ENCODE measurements at places on chromosomes 5 and 9.

- DNase-seq: no peak
Observed at GRCh38 chr9:125346080-125346732, 84.6 kb downstream of the GAPVD1 start.

DNA sequence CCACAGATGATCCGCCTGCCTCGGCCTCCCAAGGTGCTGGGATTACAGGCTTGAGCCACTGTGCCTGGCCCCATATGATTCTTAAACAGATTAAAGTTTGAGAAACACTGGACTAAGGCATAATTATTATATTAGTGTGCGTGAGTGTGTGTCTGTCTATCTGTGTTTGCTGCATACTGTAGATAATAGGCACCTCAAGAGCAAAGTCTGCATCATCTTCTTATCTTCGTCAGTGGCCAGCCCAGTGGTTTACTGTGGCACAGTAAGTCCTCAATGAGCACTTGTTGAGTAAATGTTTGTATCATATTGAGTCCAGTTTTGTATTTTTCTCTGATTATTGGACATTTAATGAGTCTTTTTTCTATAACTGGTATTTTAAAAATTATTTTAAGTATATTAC lies 81.7 kb downstream of the ITGA1 start:
- DNase-seq: no peak

DNA sequence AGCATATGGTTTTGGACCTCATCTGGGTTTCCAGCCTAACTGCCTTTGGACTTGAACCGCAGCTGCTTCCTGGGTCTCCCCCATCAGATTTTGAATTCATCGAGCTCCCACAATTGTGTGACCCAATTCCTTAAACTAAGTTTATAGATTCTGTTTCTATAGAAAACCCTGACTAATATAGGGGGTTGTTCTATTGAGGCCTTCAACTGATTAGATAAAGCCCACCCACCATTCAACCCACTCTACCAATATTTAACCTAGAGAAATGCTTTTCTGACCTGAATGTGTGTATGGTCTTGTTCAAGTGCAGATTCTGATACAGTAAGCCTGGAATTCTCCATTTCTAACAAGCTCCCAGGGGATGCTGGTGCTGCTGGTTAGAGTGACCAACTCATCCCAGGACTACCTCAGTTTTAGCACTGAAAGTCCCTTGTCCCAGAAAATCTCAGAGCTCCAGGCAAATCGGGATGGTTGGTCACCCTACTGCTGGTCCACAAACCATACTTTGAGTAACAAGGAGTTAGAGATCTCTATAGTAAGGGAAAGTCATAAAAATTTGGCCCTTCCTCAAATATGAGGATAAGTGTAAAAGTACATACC lies 31.7 kb upstream of the GNE start:
- DNase-seq: no peak

GRCh38 chr5:160991205-160991604 lies 139.2 kb upstream of the ATP10B start:
- no peak for DNase-seq

DNA sequence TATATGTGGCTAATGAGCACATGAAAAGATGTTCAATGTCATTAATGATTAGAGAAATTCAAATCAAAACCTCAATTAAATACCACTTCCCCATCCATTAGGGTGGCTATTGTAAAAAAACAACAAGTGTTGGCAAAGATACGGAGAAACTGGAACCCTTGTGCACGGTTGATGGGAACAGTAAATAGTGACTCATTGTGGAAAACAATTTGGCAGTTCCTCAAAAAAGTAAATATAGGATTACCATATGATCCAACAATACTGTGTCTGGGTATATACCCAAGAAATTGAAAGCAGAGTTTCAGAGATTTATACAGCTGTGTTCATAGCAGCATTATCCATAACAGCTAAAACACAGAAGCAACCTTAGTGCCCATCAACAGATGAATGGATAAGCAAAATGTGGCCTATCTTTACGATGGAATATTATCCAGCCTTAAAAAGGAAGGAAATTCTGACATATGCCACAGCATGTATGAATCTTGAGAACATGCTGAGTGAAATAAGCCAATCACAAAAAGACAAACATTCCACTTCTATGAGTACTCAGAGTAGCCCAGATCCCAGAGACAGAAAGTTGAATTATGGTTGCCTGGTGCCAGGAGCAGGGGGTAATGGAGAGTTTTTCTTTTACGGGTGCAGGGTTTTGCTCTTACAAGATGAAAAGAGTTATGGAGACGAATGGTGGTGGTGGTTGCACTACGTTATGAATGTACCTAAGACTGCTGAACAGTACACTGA lies 41.4 kb upstream of the LRRC14B start:
- DNase-seq: peak; percentile 94

DNA sequence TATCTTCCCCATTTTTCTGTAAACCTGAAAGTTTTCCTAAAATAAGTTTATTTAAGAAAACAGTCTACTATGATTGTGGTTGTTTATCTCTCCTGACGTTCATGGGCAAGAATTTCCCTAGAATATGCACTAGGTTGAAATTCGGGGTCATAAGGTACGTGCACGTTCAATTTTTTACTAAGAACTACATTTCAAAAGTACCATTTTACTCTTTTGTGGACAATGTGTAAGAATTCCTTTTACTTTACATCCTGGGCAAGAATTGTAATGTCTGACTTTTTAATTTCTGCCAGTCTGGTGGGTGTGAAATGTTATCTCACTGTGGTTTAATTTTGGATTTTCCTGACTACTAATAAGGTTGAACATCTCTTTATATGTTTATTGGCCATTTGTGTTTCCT lies 12.4 kb downstream of the IL5 start:
- no peak for DNase-seq

DNA sequence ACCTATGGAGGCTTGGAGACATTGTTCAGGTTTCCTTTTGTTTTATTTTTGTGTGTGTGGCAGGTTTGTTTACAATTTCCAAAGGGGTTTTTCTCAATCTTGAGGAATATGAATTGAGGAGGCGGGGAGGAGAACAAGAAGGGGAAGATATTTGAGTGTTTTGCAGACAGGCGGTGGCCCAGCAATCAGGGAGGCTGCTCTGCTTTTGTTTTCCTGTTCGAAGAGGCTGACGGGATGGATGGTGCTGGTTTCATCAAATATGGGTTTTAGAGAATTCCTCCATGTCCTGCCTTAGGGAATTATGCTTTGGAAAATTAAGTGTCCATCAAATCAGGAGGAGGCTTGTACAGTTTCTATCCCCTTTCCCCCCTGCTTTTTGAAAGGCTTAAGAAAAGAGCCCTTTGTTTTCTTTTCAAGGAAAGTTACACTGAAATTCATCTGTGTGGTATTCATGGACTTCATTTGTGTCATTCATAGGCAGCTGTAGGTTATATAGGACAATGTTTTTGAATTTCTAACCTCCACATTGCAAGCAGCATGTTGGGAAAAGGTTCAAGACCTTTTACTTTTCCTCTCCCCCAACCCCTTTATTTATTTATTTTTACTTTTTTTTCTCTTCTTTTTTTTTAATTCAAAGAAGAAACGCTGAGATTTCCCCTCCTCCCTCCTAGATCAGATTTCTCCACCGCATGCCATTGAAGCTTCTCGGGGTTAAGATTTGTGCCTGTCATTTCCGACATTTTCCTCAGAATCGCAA lies 107.4 kb downstream of the ZNF462 start:
- DNase-seq: no peak

DNA sequence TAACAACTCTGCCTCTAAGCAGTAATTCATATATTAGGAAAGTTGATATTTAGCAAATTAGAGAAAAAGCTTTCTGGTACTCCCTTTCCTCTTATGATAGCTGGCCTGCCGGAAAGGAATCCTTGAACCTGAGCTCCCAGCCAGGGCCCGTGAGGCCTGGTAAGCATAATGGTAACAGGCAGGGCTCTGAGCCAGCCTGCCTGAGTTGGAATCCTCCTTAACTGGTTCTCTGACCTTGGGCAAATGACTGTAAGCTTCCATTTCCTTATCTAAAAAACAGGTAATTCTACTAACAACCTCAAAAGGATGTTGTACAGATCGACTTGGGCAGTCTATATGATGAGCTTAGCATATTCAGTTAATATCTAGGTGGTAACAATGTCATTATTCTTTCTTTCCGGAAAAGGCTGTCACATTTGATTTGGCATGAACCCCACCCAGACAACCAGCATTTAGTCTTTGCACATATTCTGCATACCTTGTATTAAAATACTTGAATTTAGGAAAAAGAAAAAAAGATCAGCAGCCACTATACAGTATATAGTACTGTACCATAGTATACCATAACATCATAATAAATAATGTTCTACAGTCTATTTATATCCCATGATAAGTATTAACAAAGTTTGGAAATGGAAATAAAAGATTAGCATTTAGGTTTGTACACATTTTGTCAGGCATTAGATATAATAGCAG lies 55.7 kb upstream of the MAP3K1 start:
- DNase-seq: no peak

- DNase-seq: no peak
Observed at GRCh38 chr5:172525996-172526360, 71.7 kb upstream of the SH3PXD2B start.

- DNase-seq: no peak
Observed at GRCh38 chr9:109107402-109108240, 12.1 kb downstream of the TMEM245 start.

DNA sequence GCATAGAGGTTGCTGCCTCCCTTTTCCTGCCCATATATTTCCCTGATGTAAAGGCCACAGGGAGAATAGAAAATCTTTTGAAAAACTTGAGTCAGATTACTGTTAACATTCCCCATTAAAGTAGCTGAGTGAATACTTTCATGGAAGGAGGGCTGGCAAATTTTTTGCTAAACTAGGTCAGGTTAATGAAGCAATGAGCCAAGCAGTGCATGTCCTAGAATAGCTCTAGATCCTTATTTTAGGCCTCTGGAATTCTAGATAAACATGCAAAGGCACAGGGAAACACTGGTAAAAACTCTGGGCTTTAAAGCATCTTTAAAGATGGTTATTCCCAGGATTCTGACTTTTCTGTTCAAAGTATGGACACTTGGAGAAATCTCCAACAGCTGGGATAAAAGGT lies 27.9 kb downstream of the TTC1 start:
- DNase-seq: no peak

DNA sequence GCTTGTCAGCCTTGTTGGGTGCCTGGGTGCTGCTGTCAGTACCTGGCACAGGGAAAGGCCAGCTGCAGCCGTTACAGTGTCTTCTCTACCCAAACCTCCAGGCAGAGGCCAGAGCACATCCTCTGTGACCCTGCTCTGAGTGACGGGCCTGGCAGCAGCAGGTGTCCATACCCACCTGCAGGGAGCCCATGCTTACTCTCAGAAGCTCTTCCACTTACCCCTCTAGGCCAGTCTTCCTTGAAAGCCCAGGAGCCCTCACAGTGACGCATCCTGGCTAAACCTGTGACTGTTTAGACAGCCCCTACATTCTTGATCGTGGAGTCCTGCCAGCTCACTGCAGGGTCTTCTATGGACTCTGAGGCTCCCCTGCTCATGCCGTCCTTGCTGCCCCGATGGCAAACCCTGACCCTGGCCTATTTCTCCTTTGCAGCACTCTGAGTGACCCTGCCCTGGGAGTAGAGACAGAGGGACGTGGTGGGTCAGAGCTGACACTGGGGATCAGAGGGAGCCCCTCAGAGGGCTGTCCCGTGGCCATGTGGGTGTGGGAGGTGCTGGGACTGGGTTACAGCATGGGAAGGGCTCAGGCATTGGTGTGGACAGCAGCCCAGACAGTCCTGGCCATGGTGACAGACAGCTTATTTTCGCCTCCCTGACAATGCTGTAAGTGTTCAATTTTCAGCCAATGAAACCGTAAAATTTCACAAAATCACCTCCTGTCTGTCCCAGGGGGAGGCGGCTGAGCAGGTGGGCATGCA lies 67.6 kb upstream of the RNF130 start:
- no peak for DNase-seq

GRCh38 chr9:99221266-99221620 lies 499 bp downstream of the ALG2 start:
- DNase-seq: no peak

- no peak for DNase-seq
Observed at GRCh38 chr5:28961816-28962215, 1923.4 kb upstream of the CDH9 start.

DNA sequence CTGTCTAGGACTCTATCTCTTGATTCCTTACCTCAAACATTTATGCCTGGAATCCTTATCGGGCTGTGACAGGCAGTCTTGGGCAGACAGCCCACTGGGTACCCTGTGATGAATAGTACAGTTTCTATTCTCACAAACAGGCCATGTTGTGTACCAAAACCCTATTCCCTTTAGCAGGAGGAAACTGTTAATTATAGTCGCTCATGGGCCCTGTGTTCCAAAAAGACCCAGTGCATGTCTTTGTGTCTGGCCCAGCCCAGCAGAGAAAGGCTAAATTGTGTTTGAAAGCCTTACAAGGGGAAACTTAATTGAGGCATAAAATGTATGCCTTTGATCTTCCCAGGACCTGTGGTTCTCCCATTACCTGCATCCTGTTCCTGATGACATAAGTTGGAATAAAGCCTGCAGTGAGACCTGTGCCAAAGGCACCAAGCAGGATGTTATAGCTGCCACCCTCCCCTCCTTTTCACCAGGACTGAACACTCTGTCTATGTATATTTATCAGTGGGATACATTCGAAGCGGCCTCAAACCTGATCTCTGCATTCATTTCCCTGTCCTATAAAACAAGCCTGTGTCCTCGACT lies 43.3 kb downstream of the TLR4 start:
- no peak for DNase-seq

- no peak for DNase-seq
Observed at GRCh38 chr9:14031810-14032209, 282.1 kb downstream of the NFIB start.

- DNase-seq: no peak
Observed at GRCh38 chr5:6632324-6632887, 438 bp downstream of the NSUN2 start.

- DNase-seq: no peak
Observed at GRCh38 chr5:92308679-92309078, 925.6 kb upstream of the ARRDC3 start.

- no peak for DNase-seq
Observed at GRCh38 chr5:111548992-111549649, 36.8 kb upstream of the STARD4 start.

- peak; percentile 42 for DNase-seq
Observed at GRCh38 chr9:101999441-101999840, 261.0 kb upstream of the GRIN3A start.

- peak; percentile 44 for DNase-seq
Observed at GRCh38 chr9:125763394-125763801, 16.2 kb downstream of the PBX3 start.

DNA sequence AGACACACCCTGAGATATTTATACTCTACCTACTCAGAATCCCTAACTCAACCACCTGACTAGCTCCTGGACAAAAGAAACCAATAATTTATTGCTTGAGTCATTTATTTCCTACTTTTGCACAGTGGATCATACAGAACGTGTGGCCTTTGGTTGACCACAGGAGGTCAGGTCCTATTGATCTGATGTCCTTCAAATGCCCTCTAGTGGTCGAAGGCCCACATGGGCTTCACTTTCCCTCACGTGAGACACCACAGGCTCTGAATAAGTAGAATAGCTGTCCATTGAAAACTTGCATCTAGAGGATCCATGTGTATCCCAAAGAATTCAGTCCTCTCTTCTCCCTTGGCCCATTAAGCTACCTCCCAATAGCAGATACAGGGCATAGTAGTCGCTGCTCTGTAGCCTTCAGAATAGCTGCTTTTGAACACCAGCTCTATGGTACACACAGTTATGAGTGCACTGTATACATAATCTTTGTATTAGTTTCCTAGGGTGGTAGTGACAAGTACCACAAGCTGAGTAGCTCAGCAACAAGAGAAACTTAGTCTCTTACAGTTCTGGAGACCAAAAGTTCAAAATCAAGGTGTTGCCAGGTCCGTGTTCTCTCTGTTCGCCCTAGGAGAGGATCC lies 177.6 kb upstream of the SMARCA2 start:
- peak; percentile 34 for DNase-seq
